ENCODE measurements at places on chromosomes 4 and X. TPM values are rescaled to one million over a fixed set of nuclear protein-coding genes. Genes with fewer than 3 reads are reported as not detected.

WNK3 gene
- polyA plus RNA-seq = 0.59 TPM

MAOA gene
- polyA plus RNA-seq = 11.3 TPM

EXOC1 gene
- polyA plus RNA-seq = 9.2 TPM

ERCC6L gene
- polyA plus RNA-seq = 2.4 TPM
